ENCODE measurements at places on chromosomes 1 and 21.

DNA sequence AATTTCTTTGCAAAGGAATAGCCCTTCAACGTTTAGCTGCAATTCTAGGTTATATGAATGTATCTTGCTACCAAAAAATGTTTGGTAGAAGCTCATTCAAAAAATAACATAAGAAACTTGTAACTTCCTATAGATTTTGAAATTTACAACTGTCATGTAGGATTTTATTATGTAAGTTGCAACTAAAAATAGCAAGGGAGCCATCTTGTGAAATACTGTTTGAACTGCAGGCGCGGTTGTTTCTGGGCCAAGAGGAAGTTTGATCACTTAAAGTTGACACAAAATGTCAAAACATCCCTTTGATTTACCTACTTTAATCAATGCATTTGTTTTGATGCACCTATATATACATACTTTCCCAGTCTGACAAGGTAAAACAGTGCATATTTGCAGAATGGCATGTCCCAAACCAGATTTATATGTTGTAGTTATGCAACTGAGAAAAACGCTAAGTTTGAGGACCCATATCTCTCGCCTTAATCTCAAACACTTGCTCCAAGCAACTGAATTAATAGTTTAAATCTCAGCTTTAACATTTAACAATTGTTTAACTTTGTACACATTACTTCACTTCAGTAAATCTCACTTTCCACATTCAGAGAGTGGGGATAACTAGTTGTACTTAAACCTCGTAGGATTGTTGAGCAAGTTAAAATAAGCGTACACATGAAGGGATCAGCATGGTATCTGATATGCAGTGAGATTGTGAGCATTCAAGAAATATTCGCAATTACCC lies 63.9 kb downstream of the KCNK2 start:
- no peak for DNase-seq

GRCh38 chr1:42385283-42385682 lies 4.7 kb downstream of the RIMKLA start:
- DNase-seq = no peak

DNA sequence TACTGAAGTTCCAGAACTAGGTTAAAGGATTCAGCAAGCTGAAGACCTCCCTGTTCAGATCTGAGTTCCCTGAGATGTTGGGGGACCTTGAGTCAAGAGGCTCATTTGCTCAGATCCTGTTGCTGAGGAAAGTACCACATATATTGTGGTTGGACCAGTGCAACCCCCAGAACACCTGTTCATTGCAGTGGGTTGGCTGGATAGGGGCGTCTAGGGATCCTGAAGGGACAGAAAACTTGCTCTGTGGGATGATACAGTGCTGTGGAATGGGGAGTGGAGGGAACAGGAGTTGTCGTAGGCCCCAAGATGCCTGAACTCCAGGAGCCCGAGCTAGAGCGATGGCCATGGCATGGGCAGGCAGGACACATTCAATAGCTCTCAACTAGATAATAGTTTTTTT lies 24.6 kb upstream of the MAPKAPK2 start:
- no peak for DNase-seq

GRCh38 chr1:36203554-36204346 lies 20.5 kb upstream of the THRAP3 start:
- DNase-seq = no peak

DNA sequence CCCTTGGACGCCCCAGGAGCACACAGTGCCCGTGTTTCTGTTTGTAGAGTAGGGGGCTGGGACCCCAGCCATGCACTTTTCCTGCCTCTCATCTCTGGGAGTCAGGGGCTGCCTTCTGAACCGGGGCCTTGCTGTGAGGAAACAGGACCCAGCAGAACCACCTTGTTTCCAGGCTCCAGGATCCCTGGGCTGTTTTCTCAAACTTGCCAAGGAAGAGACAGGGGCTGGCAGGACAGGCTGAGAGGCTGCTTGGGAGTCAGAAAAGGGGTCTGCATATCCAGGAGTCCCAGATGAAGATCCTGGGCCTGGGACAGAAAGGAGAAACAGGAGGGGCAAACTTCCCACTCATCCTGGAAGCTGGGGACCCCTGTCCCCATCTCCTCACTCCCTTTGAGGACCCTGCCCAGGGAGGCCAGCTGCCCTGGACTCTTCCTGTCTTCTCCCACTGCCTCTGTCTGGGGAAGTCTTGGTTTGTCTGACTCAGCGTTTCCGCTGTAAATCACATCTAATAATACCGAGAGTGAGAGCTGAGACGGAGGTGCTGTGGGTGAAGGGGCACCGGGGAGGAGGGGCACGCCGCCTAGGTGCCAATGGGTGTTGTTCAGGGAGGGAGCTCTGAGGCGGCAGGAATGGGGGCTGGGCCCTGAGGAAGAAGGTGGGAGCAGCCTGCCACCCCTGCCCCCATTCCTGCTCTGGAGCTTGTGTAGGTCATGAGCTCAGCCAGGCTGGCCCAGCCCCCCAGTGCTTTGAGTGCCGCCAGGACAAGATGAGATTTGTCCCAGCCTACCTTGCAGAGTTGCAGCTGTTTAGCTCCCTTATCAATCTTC lies 16.7 kb downstream of the POU3F1 start:
- no peak for DNase-seq

Measured in activated CD4-positive, CD25-positive, alpha-beta regulatory T cell (primary cell).